Amniotic epithelial cell (primary cell): ENCODE measurements at places on chromosomes 7 and 10.
A peak's percentile ranks its signal among the peaks of the same experiment; 100 is the strongest.

DNA sequence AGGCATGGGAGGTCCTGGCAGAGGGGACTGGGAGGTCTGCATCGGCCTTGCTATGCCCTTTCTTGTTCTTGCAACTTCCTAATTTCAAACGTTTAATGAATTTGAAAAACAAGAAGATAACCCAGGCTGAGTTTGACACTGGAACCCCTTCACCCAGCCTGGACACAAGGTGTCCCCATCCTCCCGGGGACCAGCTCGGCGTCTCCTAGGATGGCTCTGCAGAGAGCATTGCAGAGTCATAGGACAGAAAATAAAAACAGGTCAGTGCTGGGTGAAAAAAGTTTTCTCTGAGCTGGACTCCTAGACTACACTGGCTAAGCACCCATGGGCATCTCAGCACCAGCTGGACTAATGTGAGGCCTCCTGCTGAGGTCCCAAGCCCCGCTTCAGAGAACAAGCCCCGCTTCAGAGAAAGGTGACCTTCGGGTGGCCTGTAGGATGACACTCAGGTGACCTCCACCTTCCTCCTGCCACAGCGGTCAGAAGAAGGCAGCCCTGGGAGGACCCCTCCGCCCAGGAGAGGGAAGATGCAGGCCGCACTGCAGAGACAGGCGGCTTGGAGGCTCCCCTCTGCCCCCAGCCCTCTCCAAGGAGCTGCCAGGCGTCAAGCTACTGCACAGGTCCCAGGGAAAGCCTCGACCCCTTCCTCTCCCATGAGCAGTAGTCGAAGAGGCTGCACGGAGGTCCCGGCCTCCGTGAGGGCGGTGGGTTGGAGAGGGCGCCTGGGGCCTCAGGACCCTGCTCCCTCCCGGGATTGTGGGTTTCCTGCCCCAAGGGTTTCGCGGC is 9.3 kb upstream of the UNCX start:
- DNase-seq: no peak

DNA sequence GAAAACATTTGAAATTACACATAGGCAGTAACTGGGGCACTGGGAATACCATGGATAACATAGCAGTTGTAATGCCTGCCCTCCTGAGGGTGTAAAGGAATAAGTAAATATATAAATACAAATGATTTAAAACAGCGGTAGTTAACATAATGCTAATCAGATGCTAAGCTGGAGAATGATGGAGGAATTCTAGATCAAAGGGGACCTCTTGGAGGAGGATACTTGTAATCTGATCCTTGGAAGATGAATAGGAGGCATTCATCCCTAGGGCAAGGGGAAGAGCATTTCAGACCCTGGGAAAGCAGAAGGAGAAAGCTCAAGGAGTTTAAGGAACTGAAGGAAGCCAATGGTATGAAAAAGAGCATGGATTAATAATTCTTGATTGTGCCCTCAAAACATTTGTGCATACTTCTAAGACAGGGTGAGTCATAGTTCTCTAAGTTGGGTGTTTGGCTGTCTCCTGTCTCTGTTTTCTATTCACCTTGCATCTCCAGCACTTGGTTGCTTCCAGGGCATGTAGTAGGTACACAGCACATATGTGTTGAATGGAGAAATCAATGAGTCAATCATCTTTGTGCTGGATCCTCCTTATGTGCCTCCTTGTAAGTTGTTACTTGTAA is 54.8 kb upstream of the PLPP4 start:
- peak; percentile 61 for DNase-seq

- DNase-seq: no peak
These were observed 117.5 kb downstream of the TRIL start for GRCh38 chr7:28840592-28840995.

DNA sequence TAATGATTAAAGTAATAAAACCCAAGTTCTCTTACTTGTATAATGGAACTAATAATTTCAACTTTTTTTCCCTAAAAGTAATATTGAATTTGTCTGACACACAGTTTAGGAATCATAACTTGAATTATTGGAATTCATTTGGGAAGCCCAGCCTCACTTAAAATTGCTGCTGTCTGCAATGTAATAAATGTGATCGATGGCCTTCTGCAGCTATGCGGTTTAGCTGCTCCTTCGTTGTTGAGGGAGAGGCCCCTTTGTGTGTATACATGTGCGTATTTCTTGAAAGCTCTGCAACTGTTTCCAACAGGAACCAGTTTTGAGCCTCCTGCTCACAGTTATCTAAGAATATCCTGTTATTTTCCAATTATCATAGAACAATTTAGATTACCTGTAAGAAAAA is 152.5 kb downstream of the AKR1D1 start:
- DNase-seq: peak; percentile 80

- no peak for DNase-seq
These were observed 124.2 kb downstream of the TCERG1L start for GRCh38 chr10:131187274-131187673.

DNA sequence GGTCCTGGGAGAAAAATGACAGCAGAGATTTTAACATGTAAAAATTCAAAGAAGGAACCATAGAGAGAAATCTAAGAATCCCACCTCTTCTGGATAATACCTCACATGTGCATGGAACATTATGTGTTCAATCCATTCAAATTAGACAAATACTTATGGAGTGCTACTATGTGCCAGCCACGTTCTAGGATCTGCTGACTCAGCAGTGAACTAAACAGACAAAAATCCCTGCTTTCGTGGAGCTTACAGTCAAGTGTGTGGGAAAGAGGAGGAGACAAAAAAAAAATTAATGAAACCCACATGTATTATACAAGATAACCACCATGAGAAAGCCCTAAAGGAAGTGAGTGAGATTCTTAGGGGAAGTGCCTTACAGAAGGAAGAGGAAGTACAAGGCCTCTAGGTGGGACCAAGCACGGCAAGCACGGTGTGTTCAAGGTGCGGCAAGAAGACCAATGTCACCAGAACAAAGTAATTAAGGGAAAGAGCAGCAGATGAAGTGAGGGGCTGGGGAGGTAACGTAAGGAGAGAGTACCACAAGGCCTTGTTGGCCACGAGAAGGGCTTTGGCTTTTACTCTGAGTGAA is 71.0 kb downstream of the SLC25A13 start:
- peak; percentile 37 for DNase-seq

- DNase-seq: no peak
These were observed 460.9 kb upstream of the CNTNAP2 start for GRCh38 chr7:145655666-145656065.

DNA sequence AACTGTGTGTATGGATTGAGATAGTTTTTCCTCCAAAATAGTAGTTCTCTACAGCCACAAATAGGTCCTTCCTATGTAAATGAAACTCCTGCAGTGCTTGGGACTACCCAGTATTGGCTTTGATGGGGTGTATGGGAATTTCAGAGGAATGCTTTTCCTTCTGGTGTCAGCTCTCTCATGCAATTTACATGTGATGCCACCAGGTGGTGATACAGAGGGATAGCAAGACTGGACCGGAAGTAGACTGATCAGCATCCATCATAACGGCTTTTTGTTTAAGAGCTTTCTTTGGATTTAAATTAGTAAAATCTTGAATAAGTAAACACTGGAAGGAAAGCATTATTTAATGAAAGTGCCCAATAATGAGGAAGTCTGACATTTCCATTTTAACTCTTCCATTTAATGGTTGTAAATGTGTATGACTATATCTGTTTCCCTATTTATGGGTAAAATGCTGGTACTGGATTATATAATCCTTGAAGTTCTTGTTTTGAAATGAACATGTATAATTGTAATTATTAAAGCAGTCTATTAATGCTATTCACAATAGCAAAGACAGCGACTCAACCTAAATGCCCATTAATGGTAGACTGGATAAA is 22.7 kb downstream of the DYNC1I1 start:
- peak; percentile 44 for DNase-seq

DNA sequence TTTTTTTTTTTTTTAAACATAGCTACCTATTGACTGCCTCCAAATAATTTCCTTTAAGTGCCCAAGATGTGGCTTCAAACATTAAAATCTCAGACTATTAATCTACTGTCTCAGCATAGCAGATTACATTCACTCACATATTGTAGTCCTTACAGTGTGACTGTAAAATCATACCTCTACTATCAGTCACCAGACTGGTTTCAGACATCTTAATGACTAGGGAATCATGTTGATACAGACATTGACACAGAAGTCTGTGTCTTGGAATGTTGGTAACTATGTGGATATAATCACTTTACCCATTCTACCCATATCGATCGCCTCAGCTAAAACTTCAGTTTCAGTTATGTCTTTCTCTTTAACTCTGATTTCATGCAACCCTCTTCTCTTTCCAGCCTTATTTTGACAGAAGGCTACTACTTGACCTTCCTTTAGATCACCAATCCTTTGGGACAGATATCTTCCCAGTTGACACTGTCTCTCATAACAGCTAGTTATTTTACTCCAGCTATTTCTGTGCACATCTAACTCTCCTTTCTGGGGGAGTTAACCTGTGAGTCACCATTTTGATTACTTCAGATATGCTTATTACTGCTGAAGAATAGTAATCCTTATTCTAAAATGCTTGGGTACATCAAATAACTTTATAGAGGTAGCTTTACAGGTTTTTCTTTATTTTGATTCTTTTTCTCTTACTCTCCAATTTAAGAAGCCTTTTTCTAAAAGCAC is 7.0 kb downstream of the TNKS2 start:
- peak; percentile 49 for DNase-seq

DNA sequence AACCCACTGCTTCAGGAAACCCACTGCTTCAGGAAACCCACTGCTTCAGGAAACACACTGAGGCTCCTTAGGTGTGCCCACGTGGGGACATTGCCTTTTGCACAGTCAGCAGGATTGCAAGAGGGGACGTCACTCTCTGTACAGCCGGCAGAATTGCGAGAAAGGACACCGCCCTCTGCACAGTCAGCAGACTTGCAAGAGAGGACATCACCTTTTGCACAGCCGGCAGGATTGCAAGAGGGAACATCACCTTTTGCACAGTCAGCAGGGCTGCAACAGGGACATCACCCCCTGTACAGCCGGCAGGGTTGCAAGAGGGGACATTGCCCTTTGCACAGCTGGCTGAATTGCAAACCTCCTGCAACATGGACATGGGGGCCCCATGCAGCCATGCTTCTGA is 407.6 kb downstream of the GLRX3 start:
- DNase-seq: no peak

DNA sequence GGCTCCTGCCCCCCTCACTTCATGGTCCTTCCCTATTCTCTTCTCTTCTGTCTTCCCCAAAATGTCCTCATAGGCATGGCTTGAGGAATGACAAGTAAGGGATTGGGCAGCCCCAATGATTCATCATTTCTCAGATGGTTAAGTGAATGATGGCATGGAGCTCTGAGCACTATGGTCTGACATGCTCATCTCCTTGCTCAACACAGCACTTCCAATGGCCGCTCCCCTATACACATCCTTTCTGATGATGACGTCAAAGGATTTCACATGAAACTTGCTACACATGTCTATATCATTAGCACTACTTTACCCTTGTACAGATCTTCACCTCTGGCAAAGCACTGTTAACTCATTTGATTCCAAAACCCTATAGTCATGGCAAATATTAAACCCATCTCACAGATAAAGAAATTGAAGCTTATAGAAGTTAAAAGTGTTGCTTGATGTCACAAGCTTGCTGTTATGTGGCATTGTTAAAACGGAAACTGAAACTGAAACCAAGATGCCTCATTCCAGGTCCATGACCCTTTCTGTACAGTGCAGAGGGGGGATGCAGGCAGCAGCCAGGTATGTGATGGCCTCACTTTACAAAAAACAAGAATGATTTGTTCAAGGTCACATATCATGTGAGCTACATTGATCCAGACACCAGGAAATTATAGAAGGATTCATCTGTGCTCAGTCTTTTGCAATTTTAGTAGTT is 90.0 kb upstream of the PLXNA4 start:
- peak; percentile 1 for DNase-seq

DNA sequence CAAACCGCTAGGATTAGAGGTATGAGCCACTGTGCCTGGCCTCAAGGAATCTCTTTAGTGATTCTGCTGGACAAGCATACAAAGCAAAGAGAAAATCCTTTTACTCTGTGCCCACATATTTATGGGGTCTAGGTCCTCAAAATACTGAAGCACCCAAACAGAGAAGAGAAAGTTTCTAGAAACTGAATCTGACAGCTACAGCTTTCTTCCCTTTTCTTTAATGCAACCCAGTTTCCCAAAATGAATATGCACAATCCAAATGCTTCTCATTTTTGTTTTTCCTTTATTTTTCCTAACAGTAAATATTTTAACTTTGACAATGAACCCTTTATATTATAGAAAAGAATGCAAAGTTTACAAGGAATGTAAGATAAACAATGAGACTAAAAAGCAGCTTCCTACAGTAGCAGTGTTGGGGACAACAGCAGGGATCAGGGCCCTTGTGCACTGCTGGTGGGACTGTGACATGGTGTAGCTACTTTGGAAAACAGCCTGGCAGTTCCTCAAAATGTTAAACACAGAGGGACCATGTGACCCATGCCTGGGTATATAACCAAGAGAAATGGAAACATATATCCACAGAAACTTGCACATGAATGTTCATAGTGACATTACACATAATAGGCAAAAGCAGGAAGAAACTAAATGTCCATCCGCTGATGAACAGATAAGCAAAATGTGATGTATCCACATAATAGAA is 325.2 kb downstream of the PRPF18 start:
- DNase-seq: no peak

DNA sequence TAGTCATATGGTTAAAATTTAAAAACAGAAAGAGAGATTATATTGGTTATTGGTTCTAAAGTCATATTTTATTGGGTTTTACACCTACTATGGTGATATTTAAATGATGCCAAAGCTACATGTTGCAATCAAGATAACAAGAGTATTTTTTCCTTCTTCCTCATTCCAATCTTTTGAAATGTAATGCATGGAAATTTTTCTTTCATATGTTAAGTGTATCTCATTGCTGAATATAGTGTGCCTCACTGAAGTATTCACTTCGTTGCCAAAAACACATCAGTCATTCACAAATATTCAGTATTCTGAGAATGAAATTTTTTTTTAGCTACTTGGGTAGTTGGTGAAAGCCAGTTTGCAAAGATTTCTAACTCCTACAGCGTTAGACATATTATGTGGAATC is 19.5 kb downstream of the HDAC9 start:
- peak; percentile 68 for DNase-seq

DNA sequence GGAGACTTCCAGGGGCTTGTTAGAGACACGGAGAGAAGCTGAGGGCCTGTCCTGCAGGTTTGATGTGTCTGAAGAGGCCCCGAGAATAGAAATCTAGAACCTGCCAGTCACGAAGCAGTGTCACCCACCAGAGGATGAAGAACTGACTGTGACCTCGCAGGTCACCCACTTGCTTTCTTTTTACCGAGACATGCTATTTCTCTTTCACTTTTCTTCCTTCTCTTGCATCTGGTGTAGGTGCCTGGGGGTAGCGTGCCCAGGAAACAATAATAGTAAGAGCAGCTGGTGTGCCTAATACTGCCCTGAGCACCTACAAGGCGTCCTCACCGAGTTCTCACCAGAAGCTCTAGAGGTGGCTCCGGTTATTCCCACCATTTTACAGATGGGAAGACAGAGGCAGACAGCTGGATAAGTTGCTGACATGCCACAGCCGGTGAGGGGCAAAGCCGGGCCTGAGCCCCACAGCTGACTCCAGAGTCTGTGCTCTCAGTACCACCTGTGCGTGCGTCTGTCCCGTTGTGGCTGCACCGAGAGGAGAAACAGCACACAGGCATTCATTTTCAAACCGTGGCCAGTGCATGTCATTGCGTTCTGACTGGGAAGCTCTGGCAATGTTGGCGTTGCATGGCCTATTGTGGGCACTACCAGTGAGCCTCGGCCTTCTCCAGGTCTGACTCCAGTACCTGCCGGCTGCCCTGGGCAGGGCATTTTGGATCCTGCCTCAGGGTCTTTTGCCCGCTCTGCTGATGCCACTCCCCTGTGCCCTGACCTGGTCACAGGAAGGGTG is 7.8 kb downstream of the CHST3 start:
- no peak for DNase-seq

GRCh38 chr10:98980353-98980752 is 255.3 kb downstream of the HPSE2 start:
- DNase-seq: no peak
